ENCODE measurements at places on chromosomes 2 and 18.

DNA sequence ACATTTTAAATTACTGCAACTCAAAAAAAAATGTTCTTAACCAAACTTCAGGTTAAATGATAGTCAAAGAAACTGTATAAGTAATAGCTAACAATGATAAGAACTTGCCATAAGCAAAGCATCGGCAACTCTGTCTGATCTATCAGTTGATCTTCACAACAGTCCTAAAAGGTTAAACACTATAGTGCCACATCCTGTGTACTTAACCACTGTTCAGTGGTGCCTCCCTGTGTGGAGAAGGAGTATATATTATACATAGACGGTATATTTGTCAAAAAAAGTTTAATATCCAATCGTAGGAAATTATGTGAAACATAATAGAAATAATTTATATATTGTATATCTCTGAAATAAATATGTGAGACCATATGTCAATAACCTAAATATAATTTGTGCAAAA is 13.0 kb downstream of the DTNA start:
- DNase-seq: no peak

DNA sequence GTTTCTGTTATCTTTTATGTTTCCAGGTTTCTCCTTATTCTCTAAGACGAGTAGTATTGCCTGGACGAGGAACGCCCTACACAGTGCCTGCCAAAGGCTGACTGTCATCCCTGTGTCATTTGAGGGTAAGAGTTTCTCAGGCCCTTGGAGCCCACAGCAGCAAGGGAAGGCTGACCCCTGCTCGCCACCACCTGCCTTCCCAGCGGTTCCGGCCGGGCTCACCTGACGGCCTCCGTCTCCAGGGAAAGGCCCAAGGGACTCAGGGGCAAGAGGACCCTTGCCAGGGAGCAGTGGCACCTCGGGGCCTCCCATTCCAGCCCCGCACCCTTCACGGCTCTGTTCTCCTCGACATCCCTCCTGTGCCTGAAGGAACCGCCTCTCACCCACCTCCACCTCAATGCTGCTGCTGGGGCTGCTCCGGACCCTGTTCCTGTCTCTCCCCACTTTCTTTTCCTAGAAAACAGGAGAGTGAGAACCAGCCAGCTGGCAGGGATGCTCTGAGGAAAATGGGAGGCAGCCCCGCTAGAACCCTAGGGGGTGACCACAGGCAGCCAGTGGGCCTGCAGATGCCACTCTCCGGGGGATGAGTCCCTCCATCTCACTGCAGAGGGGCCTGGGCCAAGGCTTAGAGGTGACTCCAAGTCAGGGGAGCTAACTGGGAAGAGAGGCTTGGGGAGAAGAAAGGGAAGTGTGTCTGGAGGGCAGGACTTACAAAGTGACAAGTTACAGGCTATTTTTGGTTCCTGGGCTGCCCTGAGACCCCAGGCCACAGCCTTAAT is 1.9 kb downstream of the LIMS2 start:
- no peak for DNase-seq

- no peak for DNase-seq
Observed at GRCh38 chr2:118014492-118014824, 588 bp upstream of the CCDC93 start.

GRCh38 chr2:235864733-235865515 is 303.3 kb downstream of the GBX2 start:
- peak; percentile 50 for DNase-seq

GRCh38 chr2:233977296-233977837 is 60.2 kb downstream of the TRPM8 start:
- no peak for DNase-seq

DNA sequence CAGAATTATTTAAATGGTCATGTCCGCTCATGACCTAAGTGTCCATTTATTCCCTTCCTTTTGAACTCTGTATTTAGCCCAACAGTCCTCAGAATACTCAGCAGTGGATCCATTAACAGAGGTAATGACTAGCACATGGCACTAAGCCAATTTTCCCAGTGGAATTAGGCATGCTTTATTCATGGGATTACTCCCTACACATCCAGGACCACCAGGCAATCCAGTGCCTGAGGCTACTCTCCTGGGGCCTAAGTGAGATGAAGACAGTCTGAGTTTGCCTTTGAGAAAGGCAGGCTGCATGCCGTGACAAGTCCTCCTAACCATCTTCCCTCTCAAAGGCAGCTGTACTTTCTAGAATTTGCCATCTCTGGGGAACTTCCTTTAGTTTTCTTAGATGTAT is 128.6 kb downstream of the SPOPL start:
- DNase-seq: no peak

DNA sequence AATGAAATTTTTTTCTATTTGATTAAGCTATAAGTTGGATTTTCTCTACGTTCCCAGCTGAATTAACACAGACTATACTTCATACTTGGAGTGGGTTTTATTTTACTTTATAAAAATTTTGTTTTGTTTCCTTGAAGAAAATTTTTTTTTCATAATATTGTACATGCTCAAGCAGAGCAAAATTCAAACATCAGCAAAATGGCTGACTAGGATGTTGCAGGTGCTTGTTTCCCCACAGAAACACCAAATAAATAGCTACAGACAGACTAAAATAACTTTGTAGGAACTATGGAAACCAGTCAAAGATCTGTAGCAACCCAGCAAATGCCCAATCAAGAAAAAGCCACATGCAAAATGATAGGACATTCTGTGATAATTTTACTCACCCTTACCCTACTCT is 82.3 kb downstream of the CCDC138 start:
- DNase-seq: no peak

- no peak for DNase-seq
Observed at GRCh38 chr18:5969355-5969988, 74.2 kb upstream of the TMEM200C start.

DNA sequence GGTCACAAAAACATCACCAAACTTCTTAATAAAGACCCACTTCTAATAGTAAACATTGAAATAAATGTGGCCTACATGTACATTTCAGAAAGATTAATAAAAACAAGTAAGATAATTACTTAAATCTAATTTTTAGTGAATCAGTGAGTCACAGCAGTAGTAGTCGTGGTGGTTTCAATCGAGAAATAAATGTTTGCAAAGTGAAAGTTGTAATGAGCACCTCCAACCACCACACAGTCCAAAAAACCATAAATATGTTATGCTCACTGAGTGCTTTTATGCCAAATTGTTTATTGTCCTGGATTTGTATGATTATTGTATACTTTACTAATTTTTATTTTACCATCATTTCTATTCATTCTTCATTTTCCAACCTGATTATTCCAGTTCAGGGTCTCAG is 61.8 kb upstream of the SPOPL start:
- DNase-seq: no peak

DNA sequence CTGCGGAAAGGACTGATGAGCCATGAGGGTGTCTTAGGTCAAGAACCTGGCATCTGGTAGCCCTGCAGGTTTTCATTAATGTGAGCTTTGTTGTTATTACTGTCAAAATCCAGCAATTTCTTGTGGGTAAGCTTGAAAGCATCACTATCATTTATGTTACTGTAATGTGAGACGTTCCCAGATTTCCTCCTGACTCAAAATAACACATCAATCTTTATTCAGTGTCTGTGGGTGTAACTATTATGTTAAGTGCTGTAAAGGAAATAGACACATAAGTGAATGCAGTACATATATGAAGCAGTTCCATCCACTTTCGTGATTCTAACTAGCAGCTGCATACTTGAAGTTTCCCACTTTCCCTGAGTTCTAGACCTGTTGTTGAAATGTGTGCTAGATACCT is 89.8 kb downstream of the FHOD3 start:
- no peak for DNase-seq

- DNase-seq: no peak
Observed at GRCh38 chr2:106095478-106096298, 98.4 kb downstream of the UXS1 start.

GRCh38 chr2:133438848-133439564 is 129.3 kb downstream of the NCKAP5 start:
- DNase-seq: no peak

GRCh38 chr2:120771111-120771780 is 35.6 kb downstream of the GLI2 start:
- DNase-seq: no peak

DNA sequence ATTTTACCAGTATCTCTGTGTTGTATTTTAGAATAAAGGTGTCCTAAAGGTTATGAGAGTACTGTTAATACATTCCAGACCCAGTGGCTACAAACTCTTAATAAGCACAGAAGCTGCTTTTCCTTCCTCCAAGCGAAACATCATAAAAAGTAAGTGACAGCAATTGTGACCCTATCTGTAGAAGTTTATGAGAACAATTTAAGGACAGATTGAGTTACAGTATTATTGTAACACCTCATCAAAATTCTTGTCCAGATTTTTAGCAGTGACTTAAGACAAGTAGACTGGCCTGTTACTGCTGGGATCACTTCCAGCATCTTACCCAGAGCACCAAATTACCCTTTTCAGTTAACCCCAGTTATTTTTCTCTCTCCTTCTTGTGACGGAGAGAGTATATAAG is 154.6 kb downstream of the ERBB4 start:
- no peak for DNase-seq

DNA sequence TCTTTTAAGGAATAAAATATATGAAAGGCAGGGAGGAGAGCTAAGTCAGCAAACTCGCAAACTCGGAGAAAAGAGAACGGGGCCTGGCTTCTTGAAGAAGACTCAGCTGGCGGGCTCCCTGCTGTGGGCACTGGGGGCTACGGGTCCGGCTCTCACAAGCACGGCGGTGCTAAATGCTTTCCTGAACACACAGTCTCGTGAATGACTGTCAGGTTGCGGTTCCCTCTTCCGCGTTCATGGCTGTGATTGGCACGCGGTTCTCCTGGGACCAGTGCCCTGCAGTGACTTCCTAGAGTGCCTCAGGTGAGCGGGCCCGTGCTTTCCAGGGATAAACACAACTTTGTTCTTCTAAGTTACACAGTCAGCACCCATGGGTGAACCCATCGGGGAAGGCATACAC is 208.4 kb downstream of the HDAC4 start:
- peak; percentile 41 for DNase-seq

DNA sequence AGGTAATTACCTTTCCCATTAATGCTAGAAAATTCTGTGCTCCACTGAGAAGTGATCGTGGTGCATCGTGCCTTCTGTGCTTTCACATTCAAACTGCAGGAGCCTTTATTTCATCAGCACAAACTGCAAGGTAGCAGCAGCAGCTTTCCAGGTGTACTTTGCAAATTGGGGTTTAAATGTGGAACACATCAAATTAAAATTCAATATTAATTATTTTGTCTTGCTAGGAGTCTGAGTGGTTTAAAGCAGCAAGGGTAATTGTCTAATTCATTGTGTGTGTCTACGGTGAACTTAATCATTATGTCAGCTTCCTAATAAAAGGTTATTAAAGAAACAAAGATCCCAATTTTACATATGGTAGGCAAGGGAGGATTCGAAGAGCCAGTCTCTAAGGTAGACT is 180.8 kb upstream of the ATP5MC3 start:
- no peak for DNase-seq

GRCh38 chr2:56386657-56387056 is 202.9 kb downstream of the CCDC85A start:
- DNase-seq: no peak

GRCh38 chr2:234453216-234453615 is 43.7 kb downstream of the ARL4C start:
- no peak for DNase-seq

GRCh38 chr2:203533676-203534591 is 1.2 kb downstream of the RAPH1 start:
- DNase-seq: no peak

DNA sequence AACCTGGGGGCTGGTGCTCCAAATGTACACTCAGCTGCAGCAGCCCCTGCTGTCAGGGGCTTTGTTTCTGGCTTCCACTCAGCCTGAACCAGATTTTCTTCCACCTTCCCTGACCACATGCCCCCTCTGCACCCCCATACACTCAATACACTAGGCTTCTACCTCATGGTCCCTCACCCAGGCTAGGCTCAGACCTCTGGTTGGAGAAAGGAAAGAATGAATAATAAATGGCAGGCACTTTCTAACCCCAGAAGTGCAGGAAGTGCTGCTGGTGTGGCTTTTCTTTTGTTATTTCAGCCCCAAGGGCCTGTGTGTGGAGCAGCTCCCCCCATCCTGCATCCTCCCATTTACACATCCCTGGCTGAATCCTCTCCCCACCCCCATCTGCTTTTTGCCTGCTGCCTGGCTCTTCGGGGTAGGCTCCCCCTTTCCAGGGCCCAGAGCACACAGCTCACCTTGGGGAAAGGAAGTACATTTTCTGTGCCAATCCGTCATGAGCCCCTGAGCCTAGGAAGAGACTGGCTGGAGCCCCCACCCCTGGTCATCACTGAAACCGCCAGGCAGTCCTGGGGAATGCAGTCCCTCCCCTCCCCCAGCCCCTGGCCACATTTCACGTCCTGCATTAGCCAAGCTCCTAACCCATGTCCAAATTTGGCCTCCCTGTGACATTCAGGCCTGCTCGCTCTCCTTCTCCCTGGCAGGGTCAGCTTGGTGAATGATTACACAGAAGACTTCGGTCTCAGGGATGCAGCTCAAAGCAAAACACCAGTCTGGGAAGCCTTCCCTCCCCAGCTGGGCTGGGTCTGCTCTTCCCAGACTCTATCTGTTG is 2.6 kb downstream of the DYSF start:
- DNase-seq: no peak

- no peak for DNase-seq
Observed at GRCh38 chr2:36578343-36579296, 19.3 kb downstream of the FEZ2 start.

DNA sequence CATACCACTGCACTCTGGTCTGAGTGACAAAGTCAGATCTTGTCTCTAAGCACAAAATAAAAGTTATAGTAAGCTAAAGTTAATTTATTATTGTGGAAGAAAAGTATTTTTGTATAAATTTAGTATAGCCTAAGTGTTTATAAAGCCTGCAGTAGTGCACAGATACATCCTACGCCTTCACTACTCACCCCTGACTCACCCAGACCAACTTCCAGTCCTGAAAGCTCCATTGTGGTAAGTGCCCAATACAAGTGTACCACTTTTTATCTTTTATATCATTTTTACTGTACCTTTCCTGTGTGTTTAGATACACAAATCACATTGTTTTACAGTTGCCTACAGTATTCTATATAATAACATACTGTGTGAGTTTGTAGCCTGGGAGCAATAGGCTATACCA is 57.5 kb downstream of the UBE2E3 start:
- DNase-seq: no peak

GRCh38 chr2:53848062-53848461 is 11.7 kb downstream of the GPR75 start:
- DNase-seq: no peak

- DNase-seq: no peak
Observed at GRCh38 chr2:127023504-127023903, 83.5 kb downstream of the BIN1 start.

- no peak for DNase-seq
Observed at GRCh38 chr2:64943387-64944150, 45.6 kb upstream of the SLC1A4 start.

Data from left forelimb (tissue), 1 donor.